Articular chondrocyte of knee joint (primary cell): ENCODE measurements at places on chromosomes 7 and 10. TPM values are rescaled to one million over a fixed set of nuclear protein-coding genes. Genes with fewer than 3 reads are reported as not detected.

The PNLIPRP2 gene
- total RNA-seq, result not detected in 2 replicates

The UPK3B gene
- 0.52 and 0.54 TPM in 2 replicates for total RNA-seq

The PRRT4 gene
- 0.11 TPM in 1 of 2 replicates, not detected in the other for total RNA-seq

The CLRN3 gene
- not detected in 2 replicates for total RNA-seq

The CUBN gene
- 1.4 and 2.2 TPM in 2 replicates for total RNA-seq

The CYP3A7 gene
- total RNA-seq, result 0.32 TPM in 1 of 2 replicates, not detected in the other
